ENCODE measurements at places on chromosomes 16 and 17. TPM values are rescaled to one million over a fixed set of nuclear protein-coding genes. Genes with fewer than 3 reads are reported as not detected.

P2RX1 gene
- total RNA-seq = 1.0 TPM

KRTAP4-6 gene
- total RNA-seq = not detected

HAS3 gene
- total RNA-seq = 3.2 TPM

AKAP10 gene
- total RNA-seq = 29.2 TPM

DYNLL2 gene
- total RNA-seq = 30.9 TPM

NXN gene
- 0.98 TPM for total RNA-seq

DNA sequence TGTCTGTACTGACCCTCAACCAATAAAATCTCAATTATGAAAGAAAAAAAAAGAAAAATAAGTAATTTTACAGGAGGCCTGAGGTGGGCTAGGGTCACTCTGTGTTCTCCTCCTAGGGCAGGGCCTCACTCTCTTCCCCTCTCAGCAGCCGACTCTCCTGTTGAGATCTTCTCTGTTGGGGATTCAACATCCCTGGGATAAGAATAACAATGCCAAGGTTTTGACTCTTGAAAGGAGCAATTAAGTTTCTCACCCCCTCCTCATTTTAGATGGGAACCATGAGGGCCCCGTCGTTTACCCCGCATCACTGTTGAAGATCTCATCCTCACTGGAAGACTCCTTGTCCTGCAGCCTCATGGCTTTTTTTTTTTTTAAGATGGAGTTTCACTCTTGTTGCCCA lies 21.5 kb upstream of the BRCA1 start:
- H3K27ac ChIP-seq = no peak overlapping the region
- no peaks in the 10 kb centered on the region for H3K4me1 ChIP-seq

Data from CD4-positive, alpha-beta T cell (primary cell).